Stimulated activated CD4-positive, alpha-beta T cell treated with anti-CD3 and anti-CD28 coated beads, Interleukin-12 subunit alpha, Interleukin-12 subunit beta, amount 100 ng/mL, for 48 hours (primary cell): ENCODE measurements at places on chromosomes 11 and 22.

GRCh38 chr11:34509336-34509876 lies 4.2 kb downstream of the ELF5 start:
- DNase-seq: no peak

DNA sequence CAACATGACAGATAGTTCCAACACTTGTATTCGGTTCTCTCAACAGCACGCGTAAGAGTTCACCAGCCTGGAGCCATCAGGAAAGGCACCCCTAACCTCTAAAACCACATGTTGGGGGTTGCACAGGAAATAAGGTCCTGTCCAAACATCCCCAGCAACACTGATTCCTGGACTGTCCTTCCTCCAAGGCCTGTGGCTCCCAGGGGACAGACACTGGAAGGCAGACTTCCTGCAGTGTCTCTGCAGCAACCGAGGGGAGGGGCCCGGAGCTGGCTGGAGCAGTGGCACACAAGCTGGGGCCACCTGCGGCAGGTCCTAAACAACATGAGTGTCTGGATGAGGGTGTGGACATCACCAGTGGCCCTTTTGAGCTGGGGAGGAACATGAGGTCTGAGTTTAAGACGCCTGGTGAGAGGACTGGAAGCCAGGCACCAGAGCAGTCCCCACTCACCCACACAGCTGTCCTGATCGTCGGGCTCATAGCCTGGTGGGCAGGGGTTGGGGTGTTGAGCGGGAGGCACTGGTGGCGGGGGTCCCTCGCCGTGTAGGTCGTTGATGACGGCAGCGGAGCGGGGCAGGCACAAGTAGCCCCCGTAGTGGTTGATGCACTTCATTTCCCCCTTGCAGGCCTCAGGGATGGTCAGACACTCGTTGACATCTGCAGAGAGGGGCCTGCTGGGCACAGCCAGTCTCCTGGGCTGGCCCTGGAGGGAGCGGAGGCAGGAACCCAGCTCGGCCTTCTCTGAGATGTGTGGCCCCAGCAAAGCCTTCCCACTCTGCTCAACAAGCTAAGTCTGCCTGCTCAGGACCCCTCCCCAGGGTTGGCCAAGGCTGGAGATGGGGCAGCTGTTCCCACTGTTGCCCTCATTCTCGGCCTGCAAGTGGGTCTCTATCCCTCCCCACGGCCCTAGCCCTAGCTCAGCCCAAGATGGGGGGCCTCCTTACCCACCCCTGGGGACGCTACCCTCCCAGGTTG lies 1.6 kb downstream of the EFEMP2 start:
- DNase-seq: no peak

- DNase-seq: no peak
These were observed 8.8 kb upstream of the SCUBE1 start for GRCh38 chr22:43351966-43352345.

DNA sequence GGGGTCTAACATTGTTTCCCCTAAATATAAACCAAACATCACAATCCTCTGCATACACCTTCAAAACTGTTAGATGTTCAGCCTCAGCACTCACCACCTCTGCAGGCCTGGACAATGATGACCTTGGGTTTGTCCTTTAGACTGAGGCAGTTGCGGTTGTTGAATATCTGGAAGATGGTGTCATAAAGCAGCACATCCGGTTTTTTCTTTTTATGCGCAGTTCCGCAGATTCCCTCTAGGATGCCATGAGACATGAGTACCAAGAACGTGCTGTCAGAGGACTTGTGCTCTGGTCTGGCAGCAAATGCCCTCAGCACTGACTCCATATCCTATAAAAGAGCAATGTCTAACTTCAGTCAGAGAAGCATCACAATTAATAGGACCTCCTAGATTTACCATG lies 22.8 kb downstream of the CASP5 start:
- peak; percentile 3 for DNase-seq

- no peak for DNase-seq
These were observed 5.4 kb downstream of the CRY2 start for GRCh38 chr11:45852712-45853101.

DNA sequence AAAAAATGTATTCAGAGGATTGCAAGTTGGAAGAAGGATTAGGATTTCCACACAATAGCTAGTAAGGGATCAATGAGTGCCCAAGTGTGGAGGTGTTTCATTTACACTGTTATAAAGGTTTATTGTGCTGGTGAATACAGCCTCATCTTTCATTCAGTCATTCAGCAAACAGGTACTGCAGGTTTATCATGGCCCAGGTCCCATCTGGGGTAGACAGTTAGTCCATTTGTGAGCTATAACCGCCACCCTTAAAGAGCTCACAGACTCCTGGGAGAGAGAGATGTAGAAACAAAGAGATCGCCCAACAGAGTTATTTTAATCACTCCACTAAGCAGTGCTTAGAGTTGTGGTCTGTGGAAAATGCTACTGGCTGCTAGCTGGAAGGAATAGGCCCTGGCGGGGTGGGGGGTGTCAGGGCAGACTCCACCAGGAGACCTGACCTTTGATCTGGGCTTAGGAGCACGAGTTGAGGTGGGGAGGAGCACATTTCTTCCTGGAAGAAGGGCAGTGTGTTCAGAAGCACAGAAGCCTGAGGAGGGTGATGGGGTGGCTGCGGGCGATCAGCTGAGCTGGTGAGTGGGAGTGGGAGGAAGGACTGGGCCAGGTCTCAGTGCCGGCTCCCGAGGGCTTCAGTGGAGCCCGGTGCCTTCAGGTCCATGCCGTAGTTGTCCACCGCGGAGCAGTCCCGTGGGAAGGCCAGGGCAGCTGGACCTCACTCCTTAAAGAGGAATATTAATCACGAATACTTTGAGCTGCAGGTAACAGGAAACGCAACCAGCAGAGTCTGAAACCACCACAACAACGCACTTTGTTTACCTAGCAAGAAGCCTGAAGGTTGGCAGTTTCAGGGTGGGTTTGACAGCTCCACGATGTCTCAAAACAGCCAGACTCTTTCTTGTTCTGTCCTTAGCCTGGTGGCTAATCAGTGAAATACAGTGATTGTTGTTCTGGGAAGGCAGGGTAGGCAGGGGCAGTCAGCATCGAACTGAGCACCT lies 11.2 kb downstream of the TOM1 start:
- no peak for DNase-seq

DNA sequence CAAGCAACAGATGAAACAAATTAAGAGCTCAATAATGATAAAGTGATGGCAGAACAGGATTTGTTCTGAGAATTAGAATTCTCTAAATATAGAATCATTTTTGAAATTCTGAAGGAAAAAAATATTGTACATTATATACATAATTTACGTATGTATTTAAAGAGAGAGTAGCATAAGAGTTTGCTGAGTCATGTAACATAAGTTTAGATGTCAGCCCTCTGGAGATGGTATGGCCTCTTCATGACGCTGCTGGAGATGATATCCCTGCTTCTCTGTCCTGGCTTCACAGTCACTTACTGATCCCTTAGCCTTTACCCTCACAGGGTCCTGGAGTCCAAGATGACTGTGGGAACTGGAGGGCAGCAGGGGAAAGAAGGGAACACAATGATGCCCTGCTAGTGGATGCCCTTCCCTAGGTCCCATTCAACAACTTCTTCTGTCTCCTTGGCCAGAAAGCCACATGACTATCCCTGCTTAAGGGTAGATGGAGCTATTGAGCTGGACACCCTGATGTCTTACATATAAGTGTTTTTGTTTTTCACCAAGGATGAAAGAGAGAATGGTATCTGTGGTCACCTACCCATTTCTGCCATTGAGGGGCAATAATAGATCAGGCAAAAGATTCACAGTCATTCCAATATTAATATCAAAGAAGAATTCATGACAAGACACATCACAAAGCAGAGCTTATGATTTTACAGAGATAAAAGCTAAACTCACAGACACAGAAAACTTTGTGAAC lies 753.1 kb downstream of the TBC1D22A start:
- no peak for DNase-seq

DNA sequence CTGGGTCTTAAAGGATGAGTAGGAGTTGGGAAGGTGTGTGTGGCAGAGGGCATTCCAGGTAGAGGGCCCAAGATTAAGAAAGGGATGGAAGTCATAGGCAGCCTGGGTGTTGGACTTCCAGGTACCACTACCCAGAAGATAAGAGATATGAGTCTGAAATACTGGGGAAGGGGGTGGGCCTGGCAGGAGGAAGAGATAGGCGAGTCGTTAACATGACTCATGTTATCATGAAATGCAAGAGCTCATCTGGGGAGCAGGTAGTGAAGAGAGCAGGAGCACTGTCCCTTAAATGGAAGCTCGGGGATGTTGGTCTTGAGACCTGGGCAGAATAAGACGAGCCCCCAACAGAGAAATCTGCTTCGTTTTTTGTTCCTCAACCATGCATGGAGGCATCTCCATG lies 10.2 kb downstream of the ZC3H7B start:
- DNase-seq: no peak

GRCh38 chr11:133753150-133753549 lies 92.2 kb downstream of the SPATA19 start:
- no peak for DNase-seq

DNA sequence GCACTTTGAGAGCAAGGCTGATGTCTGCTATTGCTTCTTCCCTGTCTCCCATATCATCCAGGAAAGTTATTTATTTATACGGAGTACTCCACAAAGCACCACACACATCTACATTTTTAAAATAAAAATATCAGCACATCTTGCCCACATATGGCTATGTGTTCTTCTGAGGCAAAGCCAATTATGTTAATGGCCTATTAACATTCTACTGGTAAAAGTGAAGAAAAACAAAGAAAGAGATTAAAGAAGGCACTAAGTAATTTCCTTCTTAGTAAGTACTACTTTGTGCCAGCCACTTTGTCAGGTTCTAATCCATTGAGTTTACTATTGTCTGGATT lies 548.7 kb downstream of the OPCML start:
- DNase-seq: no peak

DNA sequence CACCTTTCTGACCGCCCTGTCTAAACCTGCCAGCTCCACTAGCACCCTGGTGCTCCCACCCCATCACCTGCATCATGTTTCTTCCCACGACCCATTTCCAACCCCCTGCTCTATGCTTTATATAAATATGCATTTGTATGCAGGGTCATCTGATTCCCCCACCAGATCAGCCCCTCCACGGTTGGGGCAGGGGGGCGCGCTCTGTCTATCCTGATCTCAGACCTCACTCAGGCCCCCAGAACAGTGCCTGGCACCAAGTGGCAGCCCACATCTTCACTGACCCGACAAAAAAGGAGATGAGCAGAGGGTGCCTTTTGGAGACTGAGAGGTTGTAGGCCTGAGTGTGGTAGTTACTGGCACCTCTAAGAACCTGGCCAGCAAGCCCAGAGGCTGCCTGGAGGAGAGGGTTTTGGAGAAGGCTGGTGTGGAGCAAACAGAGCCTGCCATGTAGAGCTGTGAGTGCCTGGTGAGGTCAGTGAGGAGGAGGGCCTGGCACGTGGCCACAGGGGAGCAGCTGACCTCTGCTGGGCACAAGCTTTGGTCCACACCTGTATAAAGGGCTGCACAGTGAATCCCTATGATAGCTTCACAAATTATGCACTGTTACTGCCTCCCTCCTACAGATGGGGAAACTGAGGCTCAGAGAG lies 86.3 kb upstream of the RTL6 start:
- no peak for DNase-seq

- no peak for DNase-seq
These were observed 688 bp downstream of the SERPING1 start for GRCh38 chr11:57597916-57598830.

- no peak for DNase-seq
These were observed 119.8 kb upstream of the ANO1 start for GRCh38 chr11:69958308-69958707.

GRCh38 chr11:134331354-134332188 lies at the start of gene GLB1L2:
TSS of gene GLB1L2 (plus strand) at chr11:134331988. CDS start at chr11:134332062, 74 bp downstream.
- DNase-seq: peak; percentile 66

DNA sequence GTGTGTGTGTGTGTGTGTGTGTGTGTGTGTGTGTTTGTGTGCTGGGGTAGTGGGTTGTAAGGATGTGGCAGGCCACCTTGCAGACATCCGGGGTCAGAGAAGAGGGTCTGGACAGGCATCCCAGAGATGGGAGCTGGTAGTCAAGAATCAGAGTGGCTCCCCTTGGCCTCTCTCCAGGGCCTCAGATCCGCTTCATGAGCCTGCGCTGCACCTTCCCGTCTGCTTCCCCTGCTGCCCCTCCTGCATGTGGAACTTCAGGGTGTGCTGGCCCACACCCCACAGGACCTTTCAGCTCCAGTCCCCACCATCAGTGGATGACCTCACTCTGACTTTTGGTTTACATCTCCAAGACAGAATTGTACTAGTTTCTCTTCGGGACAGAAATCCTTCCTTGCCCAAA lies 31.2 kb downstream of the TREH start:
- DNase-seq: no peak

DNA sequence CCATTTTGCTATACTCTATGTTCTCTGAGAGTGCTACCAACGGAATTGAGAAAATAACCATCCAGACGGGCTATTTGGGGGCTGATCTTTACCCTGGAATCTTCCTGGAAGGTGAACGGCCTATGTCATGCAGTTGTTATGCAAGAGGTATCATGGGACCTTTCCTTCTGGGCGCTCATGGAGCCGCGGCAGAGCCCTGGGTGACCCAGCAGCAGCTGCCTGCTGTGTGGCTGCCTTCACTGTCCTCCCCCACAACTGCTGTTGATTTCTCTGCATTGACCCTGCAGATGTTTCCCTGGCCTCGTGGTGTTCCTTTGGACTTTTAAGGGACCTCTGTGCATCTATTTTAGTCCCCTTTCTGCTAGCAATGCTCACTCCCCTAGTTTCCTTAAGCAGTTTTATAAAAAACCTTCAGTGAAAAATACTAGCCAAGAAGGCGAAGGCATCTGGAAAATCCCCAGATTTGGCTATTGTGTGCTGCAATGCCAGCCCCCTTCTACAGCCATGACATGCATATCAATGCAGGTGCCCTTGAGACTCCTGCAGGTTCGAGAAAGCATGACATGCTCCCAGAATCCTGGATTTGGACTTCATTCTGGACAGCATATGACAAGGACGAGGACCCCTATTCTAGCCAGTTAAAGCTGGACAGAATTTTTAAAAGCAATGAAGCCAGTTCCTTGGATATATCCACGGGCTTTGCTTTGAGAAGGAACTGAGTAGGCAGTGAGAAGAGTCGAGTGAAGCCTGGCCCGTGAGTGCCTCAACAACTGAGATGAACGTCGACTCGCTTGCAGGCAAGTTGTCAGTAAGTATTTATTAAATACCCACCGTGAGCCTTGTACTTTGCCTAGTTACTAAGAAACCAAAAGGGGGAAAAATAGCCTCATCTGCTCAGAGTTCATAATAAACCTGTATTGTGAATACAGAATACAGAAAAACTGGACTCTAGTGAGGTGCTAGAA lies at the start of gene SLC25A18:
TSS of gene SLC25A18 (plus strand) at position 593 of the 965 bp plus-strand sequence. CDS start 16,447 bp downstream, outside the sequence.
- DNase-seq: no peak

DNA sequence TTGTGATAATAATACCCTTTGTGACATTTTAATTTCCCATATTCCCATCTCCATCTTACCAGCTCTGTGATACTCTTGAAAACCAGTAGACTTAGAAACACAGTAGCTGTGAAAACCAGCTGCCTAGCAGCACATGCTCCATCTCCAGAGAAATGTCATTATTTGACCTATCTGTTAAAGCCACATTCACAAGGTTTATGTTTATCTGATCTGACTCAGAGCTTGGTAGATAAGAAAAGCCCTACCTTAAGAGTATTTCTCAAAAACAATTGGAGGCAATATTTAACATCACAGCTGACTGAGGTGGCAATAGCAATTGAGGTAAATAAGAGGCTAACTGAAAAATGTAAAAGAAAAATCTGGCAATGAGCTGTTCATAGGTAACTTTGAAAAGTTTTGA lies 8.1 kb upstream of the ANO3 start:
- DNase-seq: no peak
